CD4-positive, alpha-beta T cell (primary cell): ENCODE measurements at places on chromosomes 5 and 9.

DNA sequence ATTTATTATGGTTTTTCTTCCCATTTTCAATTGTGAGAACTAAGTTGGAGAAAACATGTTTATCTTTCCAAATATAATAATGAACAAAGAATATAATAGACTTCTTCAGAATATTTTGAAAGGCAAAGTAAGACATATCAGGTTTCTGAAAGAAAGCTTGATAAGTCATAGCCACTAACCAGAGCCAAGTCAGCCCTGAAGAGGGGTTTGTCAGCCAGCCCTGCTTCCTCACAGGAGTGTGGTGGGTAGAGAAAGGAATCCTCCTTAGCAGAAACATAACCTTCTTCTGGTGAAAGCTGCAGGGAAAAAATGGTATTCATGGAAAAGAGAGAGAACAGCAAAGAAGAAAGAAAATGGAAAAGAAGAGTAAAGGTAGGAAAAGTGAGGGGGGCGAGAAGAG, 93.4 kb downstream of the MPDZ start:
- no peak for DNase-seq

GRCh38 chr5:124725040-124725434, 21.4 kb downstream of the ZNF608 start:
- DNase-seq = no peak

DNA sequence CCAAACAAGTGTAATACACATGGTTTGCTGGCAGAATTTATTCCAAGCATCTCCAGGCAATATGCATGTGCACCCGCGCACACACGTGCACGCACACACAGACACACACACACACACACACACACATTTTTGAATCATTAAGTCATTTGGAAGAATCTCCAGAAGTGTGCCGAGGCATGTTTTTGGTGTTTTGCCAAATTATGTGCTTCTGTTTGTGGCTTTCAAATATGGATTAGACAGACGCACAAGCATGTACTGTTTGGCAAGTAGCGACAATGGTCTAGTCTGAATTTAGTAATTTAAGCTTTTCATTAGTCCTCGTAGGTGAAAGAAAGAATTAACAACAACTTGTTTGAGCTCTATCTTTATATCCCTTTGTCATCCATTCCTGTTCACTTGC, 36.7 kb downstream of the NFIB start:
- no peak for DNase-seq

DNA sequence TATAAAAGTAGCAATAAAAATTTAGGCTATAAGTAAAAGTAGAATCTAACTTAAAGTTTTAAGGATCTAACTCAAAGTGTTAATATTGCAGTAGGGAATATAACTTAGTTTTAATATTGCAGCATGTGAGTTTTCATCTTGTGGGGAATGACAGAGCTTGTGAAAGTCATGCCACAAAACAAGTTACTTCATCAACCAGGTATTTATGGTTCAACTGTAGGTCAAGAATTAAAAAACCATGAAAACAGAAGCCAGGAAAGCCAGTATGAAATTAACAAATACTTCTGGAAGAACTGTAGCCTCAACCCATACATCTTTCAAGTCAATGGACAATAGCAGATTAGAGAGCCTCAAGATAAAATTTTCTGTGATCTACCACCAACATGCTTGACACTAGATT, 19.0 kb downstream of the HMGCS1 start:
- no peak for DNase-seq

- no peak for DNase-seq
Measured at GRCh38 chr9:137485343-137486140, 26.4 kb upstream of the NSMF start.
